ENCODE measurements at places on chromosomes 5 and 9. TPM values are rescaled to one million over a fixed set of nuclear protein-coding genes. Genes with fewer than 3 reads are reported as not detected.

GRCh38 chr5:102313912-102314311 is 17.8 kb upstream of the SLCO4C1 start:
- no peak for DNase-seq

- DNase-seq = no peak
These were observed at the start of gene GABBR2 for GRCh38 chr9:98708933-98709911. GABBR2 (minus strand) TSS chr9:98708935; CDS start chr9:98708737, 198 bp downstream.

DNA sequence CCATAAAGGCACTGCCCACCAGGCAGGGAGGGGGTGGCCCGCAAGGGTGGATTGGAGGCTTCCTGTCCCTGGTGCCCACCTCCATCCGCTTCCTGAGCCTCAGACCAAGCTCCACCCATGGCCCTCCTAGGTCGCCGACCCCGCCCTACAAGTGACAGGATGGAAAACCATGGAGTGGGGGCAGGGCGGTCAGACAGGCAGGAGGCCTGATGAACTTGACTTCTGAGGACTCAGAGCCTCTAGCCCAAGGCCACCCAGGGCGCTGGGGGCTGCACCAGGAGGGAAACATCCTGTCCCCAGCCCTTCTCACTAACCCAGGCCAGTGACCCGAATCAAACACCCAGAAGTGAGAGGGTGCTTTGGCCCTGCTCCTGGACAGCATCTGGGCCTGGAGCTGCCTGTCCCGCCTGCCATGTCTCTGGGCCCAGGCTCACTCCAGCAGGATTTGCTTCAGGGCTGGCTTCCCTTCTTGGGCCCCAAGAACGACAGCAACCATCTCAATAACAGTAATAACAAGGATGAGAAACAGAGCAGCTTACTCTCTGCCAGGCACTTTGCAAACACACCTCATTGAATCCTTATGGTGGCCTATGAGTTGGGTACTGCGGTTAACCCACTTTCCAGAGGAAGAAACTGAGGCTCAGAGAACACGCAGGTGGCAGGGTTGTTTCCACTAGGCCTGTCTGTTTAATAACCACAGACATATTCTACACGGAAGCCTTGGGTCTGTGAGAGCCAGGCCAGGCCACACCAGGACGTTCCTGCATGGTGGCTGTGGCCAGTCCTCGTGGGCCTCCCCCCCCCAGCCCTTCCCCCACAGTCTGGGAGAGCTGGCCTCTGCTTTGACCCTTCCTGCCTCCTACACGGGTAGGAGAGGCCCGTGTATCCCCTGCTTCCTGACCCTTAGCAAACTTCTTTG is 4.4 kb upstream of the ST6GALNAC6 start:
- DNase-seq = no peak

DNA sequence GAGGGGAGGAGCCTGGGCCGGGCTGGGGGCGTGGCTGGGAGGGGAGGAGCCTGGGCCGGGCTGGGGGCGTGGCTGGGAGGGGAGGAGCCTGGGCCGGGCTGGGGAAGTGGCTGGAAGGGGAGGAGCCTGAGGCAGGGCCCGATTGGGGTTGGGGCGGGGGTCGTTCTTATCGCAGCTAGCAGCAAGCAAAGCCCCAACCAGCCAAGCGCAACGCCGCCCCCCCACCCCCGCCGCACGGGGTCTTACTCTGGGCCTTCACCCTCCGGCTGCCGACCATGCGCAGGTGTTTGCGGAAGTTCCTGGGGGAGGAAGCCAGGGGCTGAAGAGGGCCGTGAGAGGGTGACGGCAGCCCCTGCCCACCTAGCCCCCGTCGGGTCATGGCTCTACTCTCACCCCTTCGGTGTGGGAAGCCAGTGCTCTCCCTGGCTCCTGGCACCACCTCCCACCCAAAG is 5.0 kb downstream of the NSMF start:
- peak; percentile 63 for DNase-seq

- no peak for DNase-seq
These were observed 3.3 kb downstream of the ZNF608 start for GRCh38 chr5:124742983-124743601.

DNA sequence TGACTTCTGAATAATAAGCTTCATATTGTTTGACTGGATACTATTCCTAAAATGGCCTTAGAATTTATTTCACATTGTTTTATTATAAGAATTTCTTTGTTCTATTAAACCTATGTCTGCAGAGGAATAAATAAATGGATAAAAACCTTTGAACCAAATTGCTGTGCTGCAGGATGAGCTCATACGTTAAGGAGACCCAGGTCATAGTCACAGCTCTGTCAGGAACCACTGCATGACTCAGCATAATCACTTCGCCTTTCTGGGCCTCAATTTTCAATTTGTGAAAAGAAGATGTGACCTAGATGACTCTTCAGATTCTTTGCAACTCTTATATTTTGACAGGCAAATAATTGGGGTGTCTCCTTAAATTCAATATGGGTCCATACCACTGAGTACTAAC is 36.7 kb upstream of the HMHB1 start:
- DNase-seq = no peak

DNA sequence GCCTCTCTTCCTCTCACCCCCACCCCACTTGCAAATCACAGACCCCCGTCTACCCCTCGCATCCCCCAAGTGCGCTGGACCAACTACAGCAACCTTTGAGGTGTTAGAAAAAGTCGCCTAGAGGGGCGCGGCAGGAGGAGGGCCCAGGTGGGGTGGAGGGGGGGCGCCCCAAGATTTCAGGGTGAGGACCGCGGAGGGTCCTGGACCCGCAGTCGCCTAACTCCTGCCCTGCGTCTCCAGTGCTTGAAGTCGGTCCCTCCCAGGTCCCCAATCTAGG is 379 bp upstream of the EGFLAM start:
- no peak for DNase-seq

DNA sequence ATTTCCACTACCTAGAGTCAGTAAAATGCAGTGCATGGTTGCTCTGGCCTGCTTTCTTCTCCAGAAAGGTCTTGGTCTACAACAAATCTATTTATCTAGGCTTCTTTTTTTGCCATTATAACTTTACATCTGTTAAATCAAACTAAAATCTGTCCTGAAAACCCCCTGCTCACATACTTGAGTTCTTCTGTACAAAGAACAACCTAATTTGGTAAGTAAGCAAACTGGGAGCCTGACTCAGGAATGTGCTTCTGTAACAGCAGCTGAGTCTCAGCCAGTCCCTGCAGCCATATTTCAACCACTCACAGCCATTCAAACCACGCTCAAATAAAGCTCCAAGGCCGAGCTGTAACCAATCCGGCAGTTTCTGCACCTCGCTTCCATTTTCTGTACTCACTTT is 95.8 kb downstream of the PLPP1 start:
- DNase-seq = no peak

- peak; percentile 18 for DNase-seq
These were observed 744 bp downstream of the TARS1 start for GRCh38 chr5:33441241-33442177.

- no peak for DNase-seq
These were observed 65.1 kb downstream of the DAP start for GRCh38 chr5:10695759-10696543.

GRCh38 chr9:130343445-130343918 is 77.9 kb downstream of the HMCN2 start:
- DNase-seq = no peak

DNA sequence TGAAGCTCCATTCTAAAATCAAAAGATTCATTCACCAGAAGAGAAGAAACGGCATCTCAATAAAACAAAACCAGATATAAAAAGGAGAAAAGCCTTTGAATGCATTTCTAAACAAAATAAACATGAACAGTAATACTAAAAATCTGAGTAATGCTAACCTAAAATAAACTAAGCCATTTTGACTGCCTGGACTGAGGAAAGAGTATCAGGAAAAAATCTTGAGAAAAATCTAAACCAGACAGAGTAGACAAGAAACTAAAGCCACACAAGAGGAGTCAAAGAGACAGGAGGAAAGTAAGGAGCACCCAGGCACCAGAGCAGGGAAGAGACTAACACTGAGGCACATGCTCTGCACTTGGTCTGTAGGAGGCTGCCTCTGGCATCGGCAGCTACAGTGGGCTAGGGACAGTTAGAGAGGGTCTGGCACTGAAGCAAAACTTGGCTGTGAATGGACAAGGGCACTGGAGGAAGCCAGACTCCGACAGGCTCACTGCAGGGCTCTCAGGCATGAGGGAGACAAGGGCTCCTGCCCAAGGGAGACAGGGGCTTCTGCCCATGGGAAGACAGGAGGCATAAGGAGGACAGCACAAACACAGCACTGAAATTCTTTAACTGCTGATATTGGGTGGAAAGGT is 50.2 kb downstream of the DROSHA start:
- no peak for DNase-seq

ATOX1 gene
- polyA plus RNA-seq = 74.8 TPM

LCN9 gene
- not detected for polyA plus RNA-seq

DNA sequence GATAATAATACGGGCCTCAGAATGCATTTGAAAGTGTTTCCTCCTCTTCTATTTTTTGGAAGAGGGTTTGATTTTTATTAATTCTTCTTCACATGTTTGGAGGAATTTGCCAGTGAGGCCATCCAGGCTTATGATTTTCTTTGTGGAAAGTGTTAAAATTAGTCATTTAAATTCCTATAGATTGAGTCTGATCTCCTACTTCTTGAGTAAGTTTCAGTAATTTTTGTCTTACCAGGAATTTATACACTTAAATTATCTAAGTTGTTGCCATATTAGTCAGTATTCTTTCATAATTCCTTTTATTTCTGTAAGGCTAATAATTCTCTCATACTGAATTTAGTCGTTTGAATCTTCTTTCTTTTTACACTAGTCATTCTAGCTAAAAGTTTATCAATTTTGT is 25.2 kb upstream of the HAPLN1 start:
- DNase-seq = no peak

- DNase-seq = no peak
These were observed 132.7 kb downstream of the MPDZ start for GRCh38 chr9:13146840-13147239.
